Stimulated activated CD8-positive, alpha-beta memory T cell treated with anti-CD3 and anti-CD28 coated beads, Interleukin-15, amount 100 ng/mL, for 1 hour (primary cell): ENCODE measurements at places on chromosomes 1 and 21.

GRCh38 chr1:101816262-101816661, 180.5 kb downstream of the OLFM3 start:
- no peak for DNase-seq

GRCh38 chr1:174872615-174873058, 127.1 kb upstream of the CACYBP start:
- DNase-seq: no peak

DNA sequence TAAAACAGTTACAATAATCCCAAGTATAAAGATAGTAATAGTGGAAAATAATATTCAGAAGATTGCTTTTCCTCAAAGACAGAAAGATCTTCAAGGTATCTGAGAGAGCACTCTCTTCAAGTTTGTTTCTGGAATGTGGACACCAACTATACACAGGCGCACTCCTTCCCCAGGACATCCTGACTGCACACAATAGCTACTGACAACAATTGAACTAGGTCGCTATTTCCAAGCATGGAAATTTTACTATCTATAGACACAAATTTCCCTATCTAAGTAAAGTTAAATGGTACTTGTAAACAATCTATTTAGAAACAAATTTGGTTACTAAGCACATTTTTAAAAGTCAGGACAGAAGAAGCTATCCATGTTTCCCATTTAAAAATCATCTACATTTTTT, 19.1 kb downstream of the ARHGAP29 start:
- no peak for DNase-seq

DNA sequence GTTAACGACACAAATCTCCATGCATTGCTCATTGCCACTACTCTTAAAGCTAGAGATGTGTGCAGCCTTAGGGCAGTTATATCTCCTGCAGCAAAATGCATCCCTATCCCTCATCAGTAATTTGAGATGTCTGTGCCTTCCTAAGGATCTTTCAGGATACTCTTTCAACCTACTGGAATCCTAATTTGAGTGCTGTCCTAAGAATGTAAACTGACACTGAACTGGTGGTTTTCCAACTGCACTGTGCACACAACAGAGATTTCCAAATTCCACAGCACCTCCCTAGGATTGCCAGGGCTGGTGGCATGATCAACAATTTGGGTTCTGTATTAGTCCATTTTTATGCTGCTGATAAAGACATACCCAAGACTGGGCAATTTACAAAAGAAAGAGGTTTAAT, 193.9 kb downstream of the LTN1 start:
- no peak for DNase-seq

DNA sequence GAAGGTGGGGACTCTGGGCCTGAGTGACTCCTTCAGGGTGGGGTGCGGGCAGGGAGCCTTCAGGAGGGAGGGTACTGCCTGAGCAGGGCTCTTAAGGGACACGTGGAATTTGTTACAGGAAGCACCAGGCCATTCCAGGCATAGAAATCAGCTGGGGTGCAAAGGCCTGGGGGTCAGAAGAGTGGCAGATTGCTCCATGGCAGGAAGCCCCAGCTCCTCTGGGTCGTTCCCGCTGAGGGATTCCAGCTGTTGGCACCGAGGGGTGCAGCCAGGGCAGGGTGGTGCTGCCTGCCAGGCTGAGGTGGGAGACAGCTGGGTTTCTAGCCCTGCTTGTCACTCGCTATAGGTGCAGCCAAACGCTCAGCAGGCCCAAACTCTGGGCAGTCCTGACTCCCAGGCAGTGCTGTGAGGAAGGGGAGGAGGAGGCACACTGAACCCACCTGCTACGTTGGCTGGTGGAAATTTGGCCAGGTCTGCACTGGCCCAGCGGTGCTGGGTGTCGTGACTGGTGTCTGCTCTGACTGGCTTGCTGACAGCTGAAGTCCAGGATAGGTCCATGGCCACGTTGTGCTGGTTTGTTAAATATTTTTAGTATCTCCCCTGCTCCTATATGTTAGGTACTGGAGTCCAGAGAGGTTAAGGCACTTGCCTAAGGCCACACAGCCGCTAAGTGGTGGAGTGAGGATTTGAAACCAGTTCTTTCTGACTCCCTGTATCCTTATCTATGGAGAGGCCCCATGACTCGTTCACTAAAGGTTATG, 19.3 kb downstream of the TNFRSF1B start:
- no peak for DNase-seq

DNA sequence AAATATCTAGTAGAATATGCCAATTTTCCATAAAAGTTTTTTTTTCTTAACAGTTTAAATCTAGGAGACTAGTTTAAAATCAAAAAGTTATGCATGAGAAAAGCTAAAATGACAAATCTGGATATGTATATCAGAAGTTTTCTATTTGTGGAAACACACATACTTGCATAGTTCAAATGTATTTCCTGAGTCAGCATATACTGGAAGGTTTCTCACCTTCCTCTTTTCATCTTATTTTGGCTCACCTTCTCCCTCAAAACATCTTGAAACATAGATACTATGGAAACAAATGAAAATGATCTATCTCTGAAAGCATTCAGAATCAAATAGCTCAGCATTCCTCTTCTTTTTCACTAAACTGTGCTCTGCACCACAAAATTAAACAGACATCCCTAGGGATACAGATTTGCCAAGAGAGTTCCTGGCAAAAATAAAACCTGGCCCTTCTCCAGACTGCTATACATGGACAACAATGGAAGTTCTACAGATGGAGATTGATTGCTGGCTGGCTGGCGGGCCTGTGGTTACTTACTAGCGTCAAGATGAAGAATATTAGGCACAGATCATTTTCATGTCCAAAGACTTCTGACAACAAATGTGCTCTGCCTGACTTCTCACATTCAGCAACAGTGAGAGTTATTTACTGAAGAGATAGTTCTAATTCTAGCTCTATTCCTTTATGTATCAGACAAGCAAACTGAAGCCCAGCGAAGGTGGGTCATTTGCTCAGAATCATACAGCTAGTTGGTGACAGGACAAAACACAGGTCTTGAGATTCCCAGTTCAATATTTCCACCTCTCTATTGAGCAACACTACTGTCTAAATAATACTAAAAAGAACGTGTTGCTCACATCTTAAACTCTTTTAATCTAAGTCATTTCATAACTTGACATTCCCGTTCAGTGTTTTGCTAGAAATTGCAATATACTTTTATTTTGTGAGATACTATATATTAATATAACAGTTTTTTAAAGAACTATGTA, 26.6 kb downstream of the DIPK1A start:
- DNase-seq: no peak

- no peak for DNase-seq
Measured at GRCh38 chr1:221634606-221635005, 107.3 kb downstream of the DUSP10 start.

DNA sequence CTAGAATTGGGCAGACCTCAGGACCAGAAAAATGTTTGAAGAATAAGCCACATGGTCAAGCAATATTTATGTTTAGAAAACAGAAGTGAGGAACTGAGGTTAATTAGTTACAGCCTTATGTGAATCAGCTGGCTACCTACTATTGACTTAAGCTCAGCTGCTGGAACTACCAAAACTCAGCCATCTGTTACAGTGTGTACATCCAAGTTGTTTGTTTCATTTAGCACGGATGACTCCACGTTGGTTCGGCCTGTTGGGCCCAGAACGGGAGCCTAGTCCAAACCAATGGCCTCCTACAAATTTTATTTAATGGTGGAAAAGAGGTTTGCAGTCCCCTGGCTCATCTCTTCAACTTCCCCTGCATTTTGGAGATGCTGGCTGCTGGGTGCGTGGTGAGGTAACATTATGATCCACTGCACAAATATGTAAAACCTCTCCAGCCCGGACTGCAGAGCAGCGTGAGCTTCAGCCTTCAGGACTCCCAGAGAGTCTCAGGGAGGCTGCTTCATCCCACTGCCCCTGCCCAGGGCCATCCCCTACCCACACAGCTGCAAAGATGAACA, 143.4 kb downstream of the ZZZ3 start:
- no peak for DNase-seq

GRCh38 chr21:41779659-41780058, 12.8 kb upstream of the RIPK4 start:
- no peak for DNase-seq

DNA sequence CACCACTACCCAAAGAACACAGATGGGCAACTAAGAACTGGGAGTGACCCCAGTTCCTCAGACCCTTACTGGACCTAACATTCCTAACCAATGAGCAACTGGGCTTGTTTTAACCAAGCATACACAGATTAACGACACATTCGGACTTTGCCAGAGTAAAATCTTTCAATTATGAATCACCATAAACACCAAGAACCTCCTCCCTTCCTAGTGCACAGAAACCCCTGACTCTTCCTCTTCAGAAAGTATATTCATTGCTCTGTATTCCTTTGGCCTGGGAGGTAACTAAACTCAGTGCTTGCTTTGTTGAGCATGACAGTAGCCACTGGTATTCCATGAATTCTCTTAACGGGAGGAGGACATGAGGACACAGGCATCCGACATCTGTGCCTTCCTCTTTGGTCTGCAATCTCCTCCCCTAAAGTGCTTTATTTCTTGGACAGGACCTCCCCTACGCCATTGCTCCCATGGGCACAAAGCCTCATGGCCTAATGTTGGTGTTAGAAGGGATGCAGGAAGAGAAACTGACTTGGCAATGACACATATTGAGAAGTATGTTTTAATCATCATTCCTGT, 42.7 kb downstream of the SEC16B start:
- DNase-seq: no peak

GRCh38 chr1:11388617-11389016, 90.3 kb upstream of the DISP3 start:
- no peak for DNase-seq

GRCh38 chr1:21397813-21398188, 42.1 kb upstream of the NBPF3 start:
- DNase-seq: no peak

DNA sequence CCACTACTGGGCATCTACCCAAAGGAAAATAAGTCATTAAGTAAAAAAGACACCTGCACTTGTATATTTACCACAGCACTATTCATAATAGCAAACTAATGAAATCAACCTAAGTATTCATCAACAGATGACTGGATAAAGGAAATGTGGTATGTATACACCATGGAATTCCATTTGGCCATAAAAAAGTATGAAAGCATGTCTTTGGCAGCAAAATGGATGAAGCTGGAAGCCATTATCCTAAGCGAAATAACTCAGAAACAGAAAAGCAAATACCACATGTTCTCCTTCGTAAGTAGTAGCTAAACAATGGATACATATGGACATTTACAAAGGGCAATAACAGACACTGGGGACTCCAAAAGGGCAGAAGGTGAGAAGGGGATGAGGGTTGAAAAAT, 485.7 kb upstream of the BRINP3 start:
- no peak for DNase-seq

DNA sequence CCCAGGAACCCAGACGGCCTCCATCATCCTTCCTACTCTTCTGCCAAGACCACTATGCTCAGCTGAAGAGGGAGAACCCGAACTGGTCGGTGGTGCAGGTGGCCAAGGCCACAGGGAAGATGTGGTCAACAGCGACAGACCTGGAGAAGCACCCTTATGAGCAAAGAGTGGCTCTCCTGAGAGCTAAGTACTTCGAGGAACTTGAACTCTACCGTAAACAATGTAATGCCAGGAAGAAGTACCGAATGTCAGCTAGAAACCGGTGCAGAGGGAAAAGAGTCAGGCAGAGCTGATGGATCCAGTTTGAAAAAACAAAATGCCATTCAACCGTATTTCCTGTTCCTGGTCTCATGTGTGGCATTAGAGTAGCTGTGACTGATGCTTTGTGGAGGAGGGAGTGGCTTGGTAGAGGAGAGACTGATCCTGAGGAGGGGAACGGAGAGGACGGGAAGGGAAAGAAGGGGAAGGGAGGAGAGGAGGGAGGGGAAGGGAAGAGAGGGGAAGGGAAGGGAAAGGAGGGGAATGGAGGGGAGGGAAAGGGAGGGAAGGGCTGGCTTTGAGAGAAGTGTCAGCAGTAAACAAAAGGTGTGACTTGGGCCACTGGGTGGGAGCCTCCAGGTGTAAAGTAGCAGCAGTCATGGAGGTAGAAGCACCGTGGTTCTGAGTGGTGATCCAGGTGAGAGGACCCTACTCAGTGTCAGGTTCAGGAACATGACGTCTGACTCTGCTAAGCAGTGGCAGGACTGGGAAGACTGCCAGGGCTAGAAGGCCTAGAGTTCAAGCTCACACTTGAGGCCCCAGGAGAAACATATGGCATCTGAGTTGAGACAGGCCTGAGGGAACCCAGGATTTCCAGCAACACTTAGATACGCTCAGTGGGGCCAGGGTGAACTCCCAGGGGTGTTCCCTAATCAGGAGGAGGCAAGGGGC, 846 bp downstream of the HMGB4 start:
- no peak for DNase-seq

- DNase-seq: no peak
Measured at GRCh38 chr21:17697473-17697872, 84.8 kb upstream of the BTG3 start.

DNA sequence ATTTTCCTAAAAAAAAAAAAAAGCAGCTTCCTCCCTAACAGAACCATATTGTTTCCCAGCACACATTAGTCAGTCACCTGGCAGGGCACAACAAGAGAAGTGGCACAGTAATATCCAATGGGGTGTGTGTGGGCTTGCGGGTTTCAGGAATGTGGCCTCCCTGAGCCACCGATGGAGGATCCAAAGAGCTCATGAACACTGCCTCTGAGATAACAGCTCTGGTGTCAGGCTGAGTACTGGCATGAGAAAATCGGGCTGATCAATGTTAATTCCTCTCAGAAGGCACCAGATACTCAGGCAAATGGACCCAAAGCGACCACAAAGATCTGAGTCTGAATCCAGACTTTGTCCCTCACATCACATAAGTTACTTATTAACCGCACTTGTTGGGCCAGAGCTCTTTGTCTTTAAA, 2.2 kb upstream of the LYPD8 start:
- no peak for DNase-seq

GRCh38 chr1:33516891-33517567, 44.6 kb downstream of the ZSCAN20 start:
- no peak for DNase-seq

- DNase-seq: no peak
Measured at GRCh38 chr1:228903434-228904071, 168.3 kb downstream of the RHOU start.

DNA sequence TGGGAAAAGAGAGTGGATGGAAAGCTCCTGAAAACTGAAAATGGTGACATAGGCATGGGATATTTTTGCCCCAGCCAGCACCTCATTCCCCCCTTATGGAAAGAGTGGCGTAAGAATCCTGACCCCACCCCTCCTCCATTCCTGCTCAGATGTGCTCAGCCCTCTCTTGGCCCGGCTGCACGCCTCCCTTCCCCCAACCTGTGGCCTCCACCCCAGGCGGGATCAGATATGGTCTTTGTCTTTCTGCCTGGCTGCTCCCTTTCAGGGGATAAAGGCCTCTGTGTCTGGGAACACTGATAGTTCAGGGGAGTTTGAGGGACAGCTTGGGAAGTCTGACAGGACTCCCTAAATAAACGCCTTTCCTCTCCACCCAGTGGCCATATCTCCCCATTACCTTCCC, 49.8 kb downstream of the KIRREL1 start:
- DNase-seq: no peak

- DNase-seq: no peak
Measured at GRCh38 chr1:22919341-22920025, 53.2 kb downstream of the LACTBL1 start.

- no peak for DNase-seq
Measured at GRCh38 chr1:41465741-41466140, 18.7 kb downstream of the EDN2 start.

GRCh38 chr1:160548960-160549664, 26.1 kb upstream of the SLAMF6 start:
- no peak for DNase-seq

GRCh38 chr1:18528616-18529015, 47.9 kb downstream of the KLHDC7A start:
- no peak for DNase-seq
